ENCODE measurements at places on chromosomes 7 and 10.

- no peak for DNase-seq
Observed at GRCh38 chr7:35605760-35606159, 89.2 kb downstream of the HERPUD2 start.

- no peak for DNase-seq
Observed at GRCh38 chr10:117462424-117462792, 80.1 kb upstream of the EMX2 start.

DNA sequence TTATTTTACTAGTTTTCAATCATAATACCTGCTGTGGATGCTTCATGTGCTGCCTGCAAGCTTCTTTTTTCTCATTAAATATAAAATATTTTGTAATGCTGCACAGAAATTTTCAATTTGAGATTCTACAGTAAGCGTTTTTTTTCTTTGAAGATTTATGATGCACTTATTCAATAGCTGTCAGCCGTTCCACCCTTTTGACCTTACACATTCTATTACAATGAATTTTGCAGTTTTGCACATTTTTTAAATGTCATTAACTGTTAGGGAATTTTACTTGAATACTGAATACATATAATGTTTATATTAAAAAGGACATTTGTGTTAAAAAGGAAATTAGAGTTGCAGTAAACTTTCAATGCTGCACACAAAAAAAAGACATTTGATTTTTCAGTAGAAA is 103.0 kb downstream of the PTEN start:
- no peak for DNase-seq

DNA sequence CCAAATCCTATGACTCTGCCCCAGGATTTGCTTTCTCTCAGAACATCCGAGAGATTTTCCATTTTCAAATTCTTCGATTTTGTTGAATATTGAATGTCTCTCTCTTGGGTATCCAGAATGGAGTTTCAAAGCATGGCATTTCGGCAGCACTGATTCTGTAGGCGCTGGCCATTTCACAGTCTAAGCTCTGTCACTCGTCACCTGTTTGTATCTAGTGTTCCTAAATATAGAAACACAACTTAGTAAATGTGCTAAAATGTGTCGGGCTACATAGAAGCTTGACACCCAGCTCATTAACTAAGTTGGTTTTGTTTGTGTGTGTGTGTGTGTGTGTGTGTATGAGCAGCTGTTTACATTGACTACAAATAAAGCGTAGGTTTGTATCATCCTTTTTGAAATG is 173.5 kb upstream of the FZD1 start:
- no peak for DNase-seq

DNA sequence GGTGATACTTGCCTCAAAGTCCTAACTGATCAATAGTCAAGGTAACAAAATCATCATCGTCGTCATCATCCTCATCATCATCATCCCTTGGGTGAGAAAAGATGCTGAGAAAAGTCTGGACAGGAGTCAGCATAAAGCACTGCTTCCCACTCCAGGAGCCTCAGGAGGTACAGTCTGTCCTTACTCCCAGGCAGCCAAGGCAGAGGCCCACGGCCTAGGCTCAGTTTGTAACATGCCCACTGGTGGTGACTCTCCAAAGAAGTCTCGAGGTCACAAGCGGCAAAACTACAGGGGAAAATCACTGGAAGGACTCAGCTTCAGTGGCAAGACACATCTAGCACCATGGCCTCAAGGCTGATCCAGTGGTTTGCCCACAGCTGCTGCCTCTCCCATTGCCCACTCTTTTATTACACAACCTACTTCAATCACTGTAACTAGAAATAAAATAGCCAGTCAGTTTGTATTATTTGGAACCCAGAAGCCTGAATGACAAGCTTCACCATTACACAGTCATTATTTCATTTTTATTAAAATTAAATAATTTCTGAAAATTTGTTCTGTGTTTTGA is 150.4 kb downstream of the SRPK2 start:
- DNase-seq: no peak

DNA sequence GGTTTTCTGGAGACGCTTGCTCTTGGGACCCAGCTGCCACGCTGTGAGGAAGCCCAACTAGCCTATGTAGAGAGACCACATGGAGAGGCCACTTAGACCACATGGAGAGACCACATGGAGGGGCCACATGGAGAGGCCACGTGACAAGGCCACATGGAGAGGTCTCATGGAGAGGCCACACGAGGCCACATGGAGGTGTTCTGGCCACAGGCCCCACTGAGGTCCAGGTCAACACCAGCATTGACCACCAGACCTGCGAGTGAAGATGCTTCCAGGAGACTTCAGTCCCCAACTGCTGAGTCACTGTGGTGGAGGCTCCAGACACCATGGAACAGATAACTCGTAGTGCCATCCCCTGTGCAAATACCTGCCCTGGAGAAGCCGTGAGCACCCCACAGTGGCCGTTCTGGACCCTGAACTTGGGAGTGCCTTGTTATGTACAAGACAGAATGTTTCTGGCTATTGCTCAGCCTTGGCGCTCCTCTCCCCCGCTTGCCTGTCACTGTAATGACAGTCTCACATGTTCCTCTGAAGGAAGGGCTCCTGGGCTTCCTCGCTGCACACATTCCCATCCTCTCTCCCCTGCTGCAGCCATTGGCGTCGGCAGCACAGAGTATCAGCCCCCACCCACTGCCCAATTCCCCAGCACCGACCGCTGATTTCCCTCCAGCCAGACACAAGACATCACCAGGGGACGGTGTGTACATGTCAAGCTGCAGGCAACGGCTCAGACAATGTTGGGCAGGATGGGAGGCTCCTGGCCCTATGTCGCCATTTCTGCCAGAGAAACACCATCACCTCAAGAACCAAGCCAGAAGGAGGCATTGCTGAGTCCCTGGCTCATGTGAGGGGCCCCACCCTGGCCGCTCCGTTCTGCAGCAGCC is 49.0 kb upstream of the TNRC18 start:
- DNase-seq: no peak

DNA sequence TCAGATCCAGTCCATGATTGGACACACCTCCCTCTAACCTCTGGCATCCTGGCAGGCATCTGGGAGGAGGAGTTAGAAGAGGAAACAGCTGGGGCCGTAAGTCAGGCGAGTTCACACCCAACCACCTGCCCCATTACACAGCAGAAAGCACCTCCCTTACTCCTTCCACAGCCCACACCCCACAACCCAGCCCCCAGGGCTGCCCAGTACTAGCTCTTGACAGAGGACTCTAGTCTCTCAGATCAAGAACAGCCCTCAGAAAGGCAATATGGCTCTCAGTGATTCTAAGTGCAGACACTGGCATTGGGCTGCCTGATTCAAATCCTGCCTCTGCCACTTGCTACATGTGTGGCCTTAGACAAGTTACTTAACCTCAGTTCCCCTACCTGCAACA is 34.1 kb downstream of the KCNMA1 start:
- no peak for DNase-seq

GRCh38 chr10:114821915-114822443 is 399 bp downstream of the FHIP2A start:
- no peak for DNase-seq

GRCh38 chr7:41574377-41574776 is 128.5 kb downstream of the INHBA start:
- no peak for DNase-seq

DNA sequence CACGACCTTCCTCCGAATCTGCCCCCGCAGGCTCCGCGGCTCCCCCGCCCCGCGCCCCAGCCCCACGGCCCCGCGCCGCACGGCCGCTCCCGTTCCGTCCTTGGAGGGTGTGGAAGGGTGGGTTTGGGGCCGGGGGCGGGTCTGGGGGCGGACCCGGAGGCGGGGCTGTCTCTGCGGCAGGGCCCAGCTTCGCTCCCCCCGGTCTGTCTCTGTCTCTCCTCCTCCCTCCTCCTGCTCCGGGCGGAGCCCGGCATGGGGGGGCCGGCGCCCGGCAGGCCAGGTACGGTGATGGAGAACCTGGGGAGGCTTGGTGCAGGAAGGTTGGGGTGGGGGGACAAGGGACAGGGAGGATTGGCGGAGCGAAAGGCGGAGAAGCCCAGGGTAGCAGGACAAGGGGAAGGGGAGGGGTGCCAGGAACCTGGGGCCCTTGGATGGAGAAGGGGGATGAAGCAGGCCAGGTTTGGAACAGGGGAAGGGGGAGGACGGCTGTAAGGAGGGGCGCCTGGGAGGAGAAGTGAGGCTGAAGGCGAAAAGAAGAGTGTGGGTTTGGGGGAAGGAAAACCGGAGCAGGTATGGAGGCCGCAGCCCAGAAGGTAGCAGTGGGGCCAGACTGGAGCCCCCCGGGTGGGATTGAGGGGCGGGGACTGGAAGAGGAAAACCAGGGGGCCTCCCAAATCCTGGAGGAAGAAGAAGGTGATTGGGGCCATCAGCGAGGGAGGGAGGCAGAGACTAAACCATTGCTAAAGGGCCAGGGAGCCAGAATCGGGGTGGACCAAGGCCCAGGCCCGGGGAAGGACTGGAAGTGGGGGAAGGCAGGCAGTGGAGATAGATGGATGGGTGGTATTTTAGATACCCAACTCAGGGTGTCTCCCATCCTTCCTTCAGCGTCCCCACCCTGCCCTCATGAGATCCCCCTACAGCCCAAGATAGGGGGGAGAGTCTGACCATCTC is at the start of gene NYAP1:
NYAP1 (plus strand) TSS at position 206 of the 951 bp plus-strand sequence. CDS start 1,385 bp downstream, outside the sequence.
- DNase-seq: no peak

DNA sequence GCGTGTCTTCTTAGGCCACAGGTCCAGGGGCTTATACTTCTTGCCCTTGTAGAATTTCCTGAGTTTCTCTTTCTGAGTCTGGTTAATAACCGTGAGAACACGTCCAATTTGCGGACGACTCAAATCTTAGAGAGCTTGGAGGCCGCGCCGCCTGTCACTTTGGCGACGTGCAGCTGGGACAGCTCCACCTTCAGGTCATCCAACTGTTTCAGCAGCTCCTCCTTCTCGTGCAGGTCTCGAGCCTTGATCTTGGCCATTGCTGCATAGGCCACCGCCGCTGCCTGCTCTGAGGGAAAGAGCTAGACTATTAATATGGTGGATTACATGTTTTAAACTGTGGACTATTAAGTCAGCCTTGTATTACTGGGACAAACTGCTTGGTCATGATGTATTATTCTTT is 26.9 kb downstream of the EVX1 start:
- no peak for DNase-seq

- no peak for DNase-seq
Observed at GRCh38 chr7:3138997-3139396, 95.3 kb upstream of the CARD11 start.

DNA sequence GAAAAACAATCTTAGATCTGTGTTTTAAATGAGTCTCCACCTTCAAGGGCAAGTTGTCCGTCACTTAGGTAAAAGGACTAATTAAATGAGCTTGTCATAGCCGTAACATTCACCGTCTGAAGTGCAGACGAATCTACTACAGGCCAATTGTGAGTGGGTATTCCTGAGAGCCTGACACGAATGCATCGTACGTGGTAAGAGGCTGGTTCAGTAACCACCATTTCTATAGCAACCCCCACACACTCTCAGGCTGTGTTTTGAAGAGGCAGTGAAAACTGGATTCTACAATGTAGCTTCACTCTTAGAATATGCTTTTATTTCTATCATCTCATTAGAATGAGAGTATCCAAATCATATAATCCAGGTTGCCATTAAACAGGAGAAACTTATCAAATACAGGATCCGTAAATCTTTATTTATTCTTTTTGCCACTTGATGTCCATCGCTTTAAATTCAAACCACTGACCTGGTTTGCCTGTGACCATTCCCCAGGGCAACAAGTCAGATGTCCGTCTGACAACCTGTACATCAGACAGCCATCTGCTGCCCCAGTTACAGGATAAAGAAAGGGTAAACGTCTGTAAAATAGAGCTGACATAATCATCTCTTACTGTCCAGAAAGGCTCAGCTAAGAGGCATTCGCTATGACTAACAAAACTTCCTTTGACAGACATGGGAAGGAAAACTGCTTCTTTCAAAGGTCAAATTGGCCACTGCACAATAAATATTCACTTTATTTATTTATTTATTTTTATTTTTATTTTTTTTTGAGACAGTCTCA is 70.3 kb upstream of the NMT2 start:
- no peak for DNase-seq

- DNase-seq: no peak
Observed at GRCh38 chr10:44249490-44249889, 135.4 kb downstream of the CXCL12 start.

- no peak for DNase-seq
Observed at GRCh38 chr10:14810969-14811953, 26.6 kb downstream of the CDNF start.

GRCh38 chr7:151742713-151743480 is 134.0 kb downstream of the PRKAG2 start:
- DNase-seq: no peak

GRCh38 chr7:143931739-143932138 is 3.3 kb upstream of the OR2F2 start:
- DNase-seq: no peak

GRCh38 chr7:137965942-137966640 is 35.8 kb downstream of the CREB3L2 start:
- no peak for DNase-seq

GRCh38 chr7:15757041-15758000 is 70.8 kb upstream of the MEOX2 start:
- no peak for DNase-seq

DNA sequence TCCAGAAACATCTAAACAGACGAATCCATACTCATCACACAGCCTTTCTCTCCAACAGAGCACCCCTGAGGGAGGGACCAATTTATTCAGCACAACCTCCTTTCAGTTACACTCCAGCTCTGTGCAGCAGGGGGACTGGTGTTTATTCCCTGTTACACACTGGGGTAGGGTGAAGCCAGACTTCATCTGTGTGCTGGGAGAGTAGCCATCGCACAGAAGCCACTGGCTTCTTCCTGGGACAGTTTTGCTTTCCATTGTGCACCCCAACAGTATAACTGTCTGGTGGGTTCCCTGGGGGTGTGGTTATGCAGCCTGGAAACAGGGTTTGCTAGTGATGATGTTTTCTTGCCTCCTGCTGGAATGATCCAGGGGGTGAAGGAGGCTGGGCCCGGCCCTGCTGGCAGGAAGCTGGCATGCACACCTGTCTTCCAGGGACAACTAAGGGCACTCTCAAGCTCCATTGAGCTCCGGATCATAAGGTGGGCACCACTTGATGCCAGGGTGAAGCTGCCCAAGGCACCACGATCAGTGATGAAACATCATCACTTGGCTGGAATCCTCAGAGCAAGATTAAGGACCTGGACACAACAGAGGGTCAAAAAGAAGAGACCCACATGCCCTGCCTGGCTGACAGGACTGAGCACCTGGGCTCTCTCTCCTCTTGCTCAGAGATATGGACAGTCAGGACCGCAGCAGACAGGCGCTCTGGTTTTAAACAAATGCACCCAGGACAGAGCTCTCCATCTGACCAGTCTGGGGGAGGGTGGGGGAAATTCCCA is 293.2 kb downstream of the GRID1 start:
- no peak for DNase-seq

DNA sequence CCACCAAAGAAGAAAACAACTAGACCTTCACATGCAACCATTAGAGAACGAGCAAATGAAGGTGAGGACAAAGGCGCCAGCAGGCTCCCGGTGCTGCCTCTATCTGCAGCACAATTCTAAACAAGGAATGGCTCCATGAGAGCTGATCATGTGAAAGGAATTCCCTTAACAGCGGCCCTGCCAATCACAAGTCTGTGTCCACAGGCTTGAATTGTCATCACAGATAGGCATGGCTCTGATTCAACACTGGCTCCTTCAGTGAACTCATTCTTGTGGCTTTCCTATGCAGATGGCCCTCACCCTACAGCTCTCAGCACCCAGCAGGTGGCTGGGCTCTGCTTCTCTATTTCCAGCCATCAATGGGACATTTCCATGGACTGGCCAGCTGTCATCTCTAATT is 36.2 kb downstream of the LAMB1 start:
- peak; percentile 82 for DNase-seq

GRCh38 chr7:43163885-43164284 is 51.4 kb downstream of the HECW1 start:
- DNase-seq: no peak

- no peak for DNase-seq
Observed at GRCh38 chr7:100122568-100122967, 3.1 kb downstream of the CNPY4 start.

All from non-pigmented ciliary epithelial cell (primary cell).